A549 treated with ZK216348 at 1 μM for 4 hours (cell line): ENCODE measurements at places on chromosomes 11 and 22. TPM values are rescaled to one million over a fixed set of nuclear protein-coding genes. Genes with fewer than 3 reads are reported as not detected.

The CCDC116 gene
- not detected in 5 replicates for total RNA-seq

The TUBA8 gene
- total RNA-seq = 0.31 to 0.87 TPM (median 0.50 TPM) in 5 replicates

The TRMU gene
- total RNA-seq = 28.4 to 43.3 TPM (median 38.8 TPM) in 5 replicates

The SEPTIN5 gene
- 6.9 to 10.4 TPM (median 8.8 TPM) in 5 replicates for total RNA-seq

The SMIM35 gene
- not detected in 5 replicates for total RNA-seq

The PATE4 gene
- not detected in 5 replicates for total RNA-seq

The WDR74 gene
- 61.5 to 84.6 TPM (median 81.8 TPM) in 5 replicates for total RNA-seq

The GRAMD1B gene
- total RNA-seq = 25.1 to 42.8 TPM (median 38.8 TPM) in 5 replicates

The EFCAB6 gene
- total RNA-seq = 0.34 to 1.1 TPM (median 0.45 TPM) in 5 replicates

The BTBD18 gene
- total RNA-seq = not detected in 5 replicates

The PIK3C2A gene
- total RNA-seq = 5.8 to 16.4 TPM (median 14.7 TPM) in 5 replicates

The SLC17A6 gene
- total RNA-seq = not detected in 5 replicates

The VSIG2 gene
- 0.20 to 0.28 TPM (median 0.24 TPM) in 3 of 5 replicates, not detected in the others for total RNA-seq

The DDX6 gene
- 17.8 to 40.6 TPM (median 25.9 TPM) in 5 replicates for total RNA-seq

The MMP7 gene
- total RNA-seq = 19.3 to 36.5 TPM (median 22.8 TPM) in 5 replicates

The WBP2NL gene
- 0.12 TPM in 1 of 5 replicates, not detected in the others for total RNA-seq

The VPREB3 gene
- total RNA-seq = 0.65 to 1.3 TPM (median 0.76 TPM) in 4 of 5 replicates, not detected in the other

The NCR3LG1 gene
- total RNA-seq = 1.9 to 2.8 TPM (median 2.6 TPM) in 5 replicates

The GLB1L2 gene
- 1.6 to 2.3 TPM (median 2.0 TPM) in 5 replicates for total RNA-seq

The SCGB1D2 gene
- total RNA-seq = not detected in 5 replicates

The ANO9 gene
- total RNA-seq = 0.44 to 1.5 TPM (median 1.1 TPM) in 5 replicates

The TBX10 gene
- not detected in 5 replicates for total RNA-seq

The FKBP2 gene
- 108 to 148 TPM (median 136 TPM) in 5 replicates for total RNA-seq

The PPARA gene
- 0.77 to 1.5 TPM (median 1.4 TPM) in 5 replicates for total RNA-seq

The EXPH5 gene
- total RNA-seq = 0.03 to 0.06 TPM (median 0.04 TPM) in 4 of 5 replicates, not detected in the other

The KIAA1671 gene
- total RNA-seq = 8.2 to 13.0 TPM (median 10.6 TPM) in 5 replicates

The OR4D10 gene
- total RNA-seq = not detected in 5 replicates

The MS4A14 gene
- total RNA-seq = not detected in 5 replicates

The IGLL1 gene
- total RNA-seq = not detected in 5 replicates

The FGF19 gene
- total RNA-seq = 0.09 to 0.14 TPM (median 0.10 TPM) in 4 of 5 replicates, not detected in the other

The HBE1 gene
- total RNA-seq = 0.53 TPM in 1 of 5 replicates, not detected in the others

The GP1BB gene
- total RNA-seq = 0.47 to 2.0 TPM (median 1.5 TPM) in 5 replicates

The ALDH3B2 gene
- total RNA-seq = not detected in 5 replicates
